ENCODE measurements at places on chromosomes 11 and 22.

GRCh38 chr11:1230121-1230455 is 7.2 kb downstream of the MUC5B start:
- no peak for DNase-seq

- no peak for DNase-seq
Observed at GRCh38 chr11:118015385-118015841, 29.2 kb downstream of the IL10RA start.

DNA sequence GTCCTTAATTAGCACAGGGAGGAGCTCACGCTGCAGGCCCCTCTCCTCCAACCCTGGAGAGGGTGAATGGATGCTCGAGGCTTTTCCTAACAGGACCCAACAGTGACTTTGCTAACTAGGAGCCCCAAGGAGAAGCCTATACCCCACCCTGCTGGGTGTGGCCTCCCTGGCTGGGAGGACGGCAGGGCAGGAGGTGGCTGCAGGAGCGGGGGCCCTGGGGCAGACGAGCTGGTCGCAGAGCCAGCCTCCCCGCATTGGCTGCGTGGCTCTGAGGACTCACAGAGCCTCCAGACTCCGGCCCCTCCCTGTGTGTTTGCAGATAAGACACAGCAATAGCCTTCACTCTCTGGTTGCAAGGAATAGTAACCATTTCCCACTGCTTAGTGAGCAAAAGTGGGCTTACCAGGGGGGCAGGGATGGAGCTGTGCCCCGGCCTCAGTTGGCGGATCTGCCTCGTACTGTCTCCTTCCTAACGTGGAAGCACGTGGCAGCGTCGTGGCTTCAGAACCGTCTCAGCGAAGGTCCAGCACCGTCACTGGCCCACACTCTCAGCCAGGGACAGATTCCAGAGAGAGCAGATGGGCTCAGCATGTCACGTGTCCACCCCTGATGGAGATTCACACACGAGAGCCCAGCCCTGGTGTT is 1087.5 kb downstream of the BRD1 start:
- DNase-seq, result no peak

DNA sequence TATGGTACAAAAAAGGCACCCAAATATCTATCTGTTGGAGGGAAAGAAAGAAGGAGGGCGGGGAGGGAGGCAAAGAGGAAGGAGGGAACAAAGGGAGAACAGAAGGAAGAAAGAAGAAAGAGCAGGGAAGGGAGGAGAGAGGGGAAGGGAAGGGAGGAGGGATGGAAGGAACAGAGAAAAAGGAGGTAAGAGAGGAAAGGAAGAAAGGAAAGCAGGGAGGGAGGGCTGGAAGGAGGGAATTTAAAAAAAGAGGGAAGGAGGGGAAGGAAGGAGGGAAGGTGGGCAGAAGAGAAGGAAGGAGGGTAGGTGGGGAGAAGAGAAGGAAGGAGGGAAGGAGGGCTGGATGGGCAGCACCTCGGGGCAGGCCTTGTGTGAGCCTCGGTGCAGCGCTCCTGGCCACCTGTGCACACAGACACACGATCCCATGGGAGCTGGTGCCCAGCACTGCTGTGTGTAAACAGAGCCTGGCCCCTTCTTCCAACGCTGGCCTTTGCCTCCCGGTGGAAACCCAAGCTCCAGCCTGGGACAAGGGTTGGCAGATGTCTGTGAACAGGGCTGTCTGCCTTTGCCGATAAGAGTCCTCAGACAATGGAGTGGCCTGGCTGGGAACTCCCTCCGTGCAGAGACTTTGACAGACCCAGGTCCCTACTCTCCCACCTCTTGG is 23.2 kb downstream of the SMIM38 start:
- DNase-seq, result no peak

DNA sequence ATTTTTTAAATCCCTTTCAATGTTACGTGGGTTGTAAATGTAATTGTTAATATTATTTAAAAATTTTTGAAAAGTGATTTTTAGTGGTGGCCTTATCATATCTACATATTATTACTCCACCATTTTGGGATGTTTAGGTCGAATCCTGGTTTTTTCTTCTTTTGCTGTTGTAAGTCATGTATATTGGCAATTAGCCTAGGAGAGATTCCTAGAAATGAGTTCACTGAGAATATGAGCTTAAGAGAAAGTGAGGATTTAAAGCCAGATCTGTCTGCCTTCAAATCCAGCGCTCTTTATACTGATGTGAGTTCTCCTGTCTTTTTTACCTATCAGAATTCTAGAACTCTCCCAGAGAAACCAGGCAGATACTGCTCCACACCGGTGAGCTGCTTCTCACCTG is 56.1 kb downstream of the PTPRJ start:
- no peak for DNase-seq

GRCh38 chr22:37100589-37101127 is 8.9 kb downstream of the TMPRSS6 start:
- no peak for DNase-seq

- DNase-seq, result no peak
Observed at GRCh38 chr11:17077240-17077519, 287 bp downstream of the RPS13 start.

DNA sequence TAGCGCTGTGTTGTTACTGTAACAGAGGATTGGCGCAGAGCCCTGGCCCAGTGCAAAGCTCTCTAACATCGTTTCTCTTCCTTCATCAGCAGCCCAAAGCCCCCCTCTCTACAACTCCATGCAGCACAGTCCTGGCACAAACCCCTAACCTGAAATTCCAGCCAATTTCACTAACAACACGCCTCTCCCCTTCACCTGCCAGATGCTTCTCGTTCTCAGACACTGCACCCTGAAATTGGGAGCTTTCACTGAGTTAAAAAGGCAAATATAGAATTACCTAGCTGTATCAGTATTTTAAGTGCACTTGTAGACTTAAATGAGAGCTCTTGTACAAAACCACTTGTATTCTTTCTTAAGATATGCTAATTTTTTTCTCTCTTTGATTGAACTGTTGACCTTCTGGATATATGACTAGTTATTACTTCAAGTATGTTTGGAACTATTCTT is 16.3 kb downstream of the GRAP2 start:
- DNase-seq, result no peak

DNA sequence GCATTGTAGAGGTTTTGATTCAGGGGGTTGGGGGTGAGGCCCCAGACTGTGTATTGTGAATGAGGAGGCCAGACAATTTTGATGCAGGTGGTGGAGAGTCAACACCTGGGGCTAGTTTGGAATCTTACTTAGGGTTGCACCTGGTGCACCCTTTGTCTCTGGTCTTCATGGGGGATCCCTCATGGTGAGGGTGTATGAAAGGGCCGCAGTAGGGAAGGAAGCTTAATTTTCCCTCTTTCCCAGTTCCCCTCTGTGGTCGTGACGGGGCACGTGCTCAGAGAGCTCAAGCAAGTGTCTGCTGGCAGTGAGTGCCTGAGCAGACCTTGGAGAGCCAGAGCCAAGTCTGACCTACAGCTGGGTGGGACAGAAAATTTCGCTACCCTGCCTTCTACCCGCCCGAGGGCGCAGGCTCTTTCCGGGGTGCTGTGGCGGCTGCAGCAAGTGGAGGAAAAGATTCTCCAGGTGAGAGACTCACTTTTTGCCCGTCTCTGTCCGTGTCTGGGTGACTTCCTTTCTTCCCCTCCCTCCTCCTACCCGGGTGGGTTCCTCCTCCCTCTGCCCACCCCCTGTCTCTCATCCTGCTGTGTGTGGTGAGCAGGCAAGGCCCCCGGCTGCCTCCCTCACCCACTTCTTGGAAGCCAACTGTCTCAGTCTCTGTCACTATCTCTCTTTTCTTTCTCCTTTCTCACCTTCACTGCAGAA is 131.7 kb downstream of the MICAL2 start:
- no peak for DNase-seq

GRCh38 chr22:37739611-37740049 is 42.8 kb downstream of the TRIOBP start:
- DNase-seq, result no peak

- DNase-seq, result no peak
Observed at GRCh38 chr11:73999581-74000306, 9.1 kb downstream of the UCP3 start.

- peak; percentile 91 for DNase-seq
Observed at GRCh38 chr11:73295241-73295995, 12.7 kb upstream of the ARHGEF17 start.

- DNase-seq, result peak; percentile 14
Observed at GRCh38 chr11:29432719-29433325, 584.0 kb downstream of the KCNA4 start.

- DNase-seq, result peak; percentile 73
Observed at GRCh38 chr11:128823753-128824152, 43.3 kb downstream of the KCNJ1 start.

GRCh38 chr11:130624971-130625544 is 176.6 kb downstream of the ADAMTS15 start:
- DNase-seq, result no peak

DNA sequence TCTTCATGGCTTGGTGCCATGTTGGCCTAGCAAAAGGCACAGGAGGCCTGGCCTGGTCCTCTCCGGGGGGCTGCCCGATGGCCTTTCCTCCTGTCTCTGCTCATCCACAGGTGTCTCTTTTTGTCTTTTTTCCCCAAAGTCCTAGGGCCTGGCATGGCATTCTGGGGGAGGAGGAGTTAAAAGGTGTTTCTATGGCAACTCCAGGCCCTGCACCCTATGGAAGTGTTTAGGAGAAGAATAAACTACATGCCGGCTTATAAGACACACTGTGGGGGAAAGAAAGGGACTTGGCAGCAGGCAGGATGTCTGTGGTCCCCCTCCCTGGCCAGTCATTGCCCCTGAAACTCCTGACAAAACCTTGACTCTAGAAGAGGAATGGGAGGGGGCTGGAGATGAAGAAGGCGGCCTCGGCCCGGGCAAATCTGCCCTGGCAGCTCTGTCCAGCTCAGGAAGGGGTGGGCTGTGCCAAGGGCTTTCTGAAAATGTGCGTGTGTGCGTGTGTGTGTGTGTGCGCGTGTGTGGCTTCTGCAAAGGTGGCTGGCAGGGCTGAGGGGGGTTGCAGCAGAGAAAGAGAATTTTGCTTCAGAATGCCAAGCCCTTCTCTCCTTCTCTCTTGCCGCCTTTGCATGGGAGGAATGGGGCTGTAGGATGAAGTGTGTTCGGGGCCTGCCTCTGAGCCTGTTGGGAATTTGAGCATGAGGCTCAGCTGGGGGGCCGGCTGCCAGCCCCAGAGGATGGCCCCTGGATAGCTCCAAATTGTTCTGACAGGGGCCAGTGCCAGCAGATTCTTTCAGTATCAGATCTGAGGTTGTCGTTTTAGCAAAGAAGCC is 3.2 kb downstream of the TIMP3 start:
- DNase-seq, result no peak

Data from H7 (cell line).